GM23338 (cell line): ENCODE measurements at places on chromosomes 11 and 22. TPM values are rescaled to one million over a fixed set of nuclear protein-coding genes. Genes with fewer than 3 reads are reported as not detected.

The SERGEF gene
- 27.9 and 33.6 TPM in 2 replicates for polyA plus RNA-seq

The B3GAT1 gene
- polyA plus RNA-seq, result 4.3 and 4.8 TPM in 2 replicates

The RBM4 gene
- 122 and 146 TPM in 2 replicates for polyA plus RNA-seq

The APOBEC3A gene
- polyA plus RNA-seq, result 0.21 TPM in 1 of 2 replicates, not detected in the other

The IL18 gene
- polyA plus RNA-seq, result 1.7 and 1.8 TPM in 2 replicates

The AGBL2 gene
- polyA plus RNA-seq, result 2.1 and 5.1 TPM in 2 replicates

- no peak for DNase-seq
These were observed 62.6 kb upstream of the OLFML1 start for GRCh38 chr11:7422544-7423331.

DNA sequence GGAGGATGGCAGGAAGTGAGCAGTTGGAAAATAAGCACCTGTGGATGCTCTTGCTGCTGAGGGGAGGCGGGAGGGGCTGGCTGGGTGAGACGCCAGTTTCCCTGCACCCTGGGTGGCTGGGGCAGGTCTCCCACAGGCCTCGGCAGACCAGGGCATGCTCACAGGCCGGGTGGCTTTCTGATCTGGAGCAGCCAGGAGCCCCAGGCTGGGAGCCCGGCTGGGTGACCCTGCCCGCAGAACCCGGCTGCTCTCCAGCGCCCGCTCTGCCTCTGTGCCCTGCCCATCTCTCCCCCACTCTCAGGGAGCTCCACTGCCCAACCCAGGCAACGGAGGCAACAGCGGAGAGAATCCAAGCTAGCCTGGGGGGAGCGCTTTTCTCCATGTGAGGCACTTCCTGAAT is 24.6 kb downstream of the DCPS start:
- no peak for DNase-seq

DNA sequence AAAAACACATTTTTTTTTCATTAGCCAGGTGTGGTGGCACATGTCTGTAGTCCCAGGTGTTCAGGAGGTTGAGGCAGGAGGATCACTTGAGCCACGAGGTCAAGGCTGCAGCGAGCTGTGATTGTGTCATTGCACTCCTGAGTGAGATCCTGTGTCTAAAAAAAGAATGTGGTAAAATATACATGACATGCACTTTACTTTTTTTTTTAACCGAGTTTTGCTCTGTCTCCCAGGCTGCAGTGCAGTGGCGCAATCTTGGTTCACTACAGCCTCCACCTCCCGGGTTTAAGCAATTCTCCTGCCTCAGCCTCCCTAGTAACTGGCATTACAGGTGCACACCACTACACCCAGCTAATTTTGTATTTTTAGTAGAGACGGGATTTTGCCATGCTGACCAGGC is 22.5 kb upstream of the CLDN5 start:
- no peak for DNase-seq

DNA sequence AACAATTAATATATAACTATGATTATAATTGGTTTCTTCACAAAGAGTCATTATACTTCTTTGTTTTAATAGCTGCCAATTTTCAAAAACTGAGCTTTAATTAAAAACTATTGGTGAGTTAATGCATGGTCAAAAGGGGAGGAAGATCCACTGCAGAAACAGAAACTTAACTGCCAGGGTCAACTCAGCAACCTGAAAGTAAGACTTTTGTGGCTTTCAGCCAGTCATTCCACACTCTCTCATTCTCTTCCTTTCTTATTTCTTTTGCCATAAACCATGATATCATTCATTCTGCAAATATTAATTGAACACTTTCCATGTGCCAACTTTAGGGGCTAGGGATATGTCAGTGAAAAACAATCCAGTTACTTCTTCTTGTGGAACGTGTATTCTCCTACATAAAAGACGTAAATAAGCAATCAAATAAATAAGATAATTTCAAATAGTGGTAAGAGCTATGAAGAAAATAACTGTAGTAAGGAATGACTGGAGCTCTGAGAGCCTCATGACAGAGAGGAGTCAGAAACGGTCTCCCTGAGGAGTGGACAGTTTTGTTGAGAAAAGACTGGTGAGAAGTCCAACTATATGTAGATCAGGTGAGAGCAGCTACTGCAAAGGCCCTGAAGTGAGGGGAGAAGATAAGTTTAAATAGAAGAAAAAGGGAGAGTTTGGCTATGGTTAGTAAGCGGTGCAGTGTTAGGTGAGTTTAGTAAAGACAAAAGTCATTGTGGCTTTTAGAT is 130.5 kb downstream of the GRIA4 start:
- no peak for DNase-seq

DNA sequence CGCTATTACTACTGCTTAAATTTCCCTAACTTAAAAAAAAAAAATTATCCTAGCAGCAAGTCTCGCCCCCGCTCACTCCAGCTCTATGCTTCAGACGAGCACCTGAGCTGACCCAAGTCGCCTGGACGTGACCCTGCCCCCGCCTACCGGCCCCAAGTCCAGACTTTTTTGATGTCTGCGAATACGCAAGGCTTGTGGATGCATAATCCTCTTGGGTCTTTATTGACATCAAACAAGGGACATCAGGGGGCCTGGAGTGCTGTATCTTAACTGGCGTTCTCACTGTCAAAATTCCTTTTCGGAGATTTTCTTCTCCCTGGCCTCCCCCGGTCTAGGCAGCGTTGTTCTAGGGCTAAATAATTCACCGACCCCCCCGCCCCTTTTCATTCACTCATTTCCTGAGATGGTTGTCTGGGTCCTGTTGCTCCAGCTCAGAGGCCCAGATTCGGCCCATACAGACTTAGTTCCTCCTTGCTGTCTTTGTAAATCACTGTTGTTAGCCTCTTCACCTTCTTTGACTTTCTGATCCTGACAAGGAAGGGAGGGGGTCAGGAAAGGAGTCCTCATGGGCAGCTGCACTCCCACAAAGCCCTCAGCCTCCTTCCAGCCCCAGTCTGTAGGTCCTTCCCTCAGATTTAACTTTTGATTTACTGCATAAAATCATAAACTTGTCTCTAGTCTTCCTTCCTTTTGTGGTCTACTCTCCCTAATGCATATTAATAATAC is 601 bp upstream of the LRP4 start:
- peak; percentile 63 for DNase-seq

DNA sequence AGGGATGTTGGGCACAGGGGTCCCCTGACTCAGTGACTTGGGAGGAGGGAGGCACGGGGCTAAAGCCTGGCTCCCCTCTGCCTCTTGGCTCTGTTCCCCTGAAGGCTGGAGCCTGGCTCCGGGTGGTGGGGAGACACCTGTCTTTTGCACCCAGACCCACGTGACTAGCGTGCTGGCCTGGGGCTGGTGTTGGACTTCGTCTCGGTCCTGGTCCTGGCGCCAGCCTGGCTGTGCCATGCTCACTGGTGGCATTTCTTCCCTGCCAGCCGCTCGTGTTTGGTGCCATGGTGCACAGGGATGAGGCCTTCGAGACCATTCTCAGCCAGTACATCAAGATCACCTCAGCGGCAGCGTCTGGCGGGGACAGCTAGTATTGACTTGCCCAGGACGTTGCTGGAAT is 56.7 kb downstream of the GRAMD4 start:
- no peak for DNase-seq

- no peak for DNase-seq
These were observed 47.3 kb downstream of the NRXN2 start for GRCh38 chr11:64675450-64676260.

DNA sequence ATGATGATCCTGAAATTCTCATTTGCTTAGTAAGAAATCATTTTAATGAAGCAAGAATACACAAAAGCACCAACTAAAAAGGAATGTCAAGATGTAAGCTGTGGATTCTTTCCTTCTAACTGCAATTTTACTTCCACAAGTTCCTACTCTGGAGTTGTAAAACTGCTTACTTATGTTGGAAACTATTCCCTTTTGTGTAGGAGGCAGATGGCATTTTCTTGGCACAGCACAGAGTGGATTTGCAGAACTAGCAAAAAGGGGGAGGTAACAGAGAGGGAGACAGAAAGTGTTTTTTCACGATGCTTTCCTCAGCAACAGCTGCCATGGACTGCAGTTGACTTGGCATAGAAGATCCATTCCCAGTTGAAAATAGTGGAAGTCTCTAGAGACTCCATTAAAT is 1112.0 kb upstream of the RAG2 start:
- DNase-seq, result no peak

GRCh38 chr11:94400457-94400838 is 771 bp downstream of the GPR83 start:
- DNase-seq, result no peak

DNA sequence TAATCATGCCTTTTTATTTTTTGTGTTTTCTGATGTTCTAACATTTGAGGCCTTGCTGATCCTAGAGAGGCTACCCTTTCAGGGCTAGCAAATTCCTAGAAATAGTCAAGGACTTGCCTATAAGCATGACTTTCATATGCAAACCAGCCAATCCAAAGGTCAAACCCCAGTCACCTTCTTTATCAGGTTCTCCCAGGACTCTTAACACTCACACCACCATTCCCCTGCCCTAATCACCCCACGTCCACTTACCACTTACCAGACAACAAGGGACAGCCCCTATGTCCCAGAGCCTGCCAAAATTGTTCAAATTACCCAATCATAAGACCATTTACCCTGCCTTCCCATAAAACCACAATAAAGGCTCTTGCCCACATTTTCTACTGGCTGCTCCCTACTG is 1339.8 kb downstream of the LRRC4C start:
- no peak for DNase-seq

DNA sequence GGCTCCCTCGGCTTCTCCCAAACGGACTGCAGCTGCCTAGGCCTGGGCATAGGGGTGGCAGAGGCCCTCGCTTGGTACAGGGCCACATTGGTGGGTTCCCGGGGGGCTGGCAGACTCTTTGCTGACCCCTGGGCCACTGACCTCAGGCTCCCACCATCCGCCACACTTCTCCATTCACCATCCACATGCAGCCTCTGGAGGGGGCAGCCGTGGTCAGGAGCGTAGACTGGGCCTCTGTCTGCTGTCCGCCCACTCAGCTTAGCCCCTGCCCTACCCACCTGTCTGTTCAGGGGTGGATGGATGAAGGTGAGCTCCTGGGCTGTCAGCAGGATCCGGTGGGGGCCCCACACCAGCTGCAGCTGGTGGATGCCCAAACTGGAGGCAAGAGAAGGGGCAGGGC is 45.7 kb upstream of the LRRC32 start:
- no peak for DNase-seq

DNA sequence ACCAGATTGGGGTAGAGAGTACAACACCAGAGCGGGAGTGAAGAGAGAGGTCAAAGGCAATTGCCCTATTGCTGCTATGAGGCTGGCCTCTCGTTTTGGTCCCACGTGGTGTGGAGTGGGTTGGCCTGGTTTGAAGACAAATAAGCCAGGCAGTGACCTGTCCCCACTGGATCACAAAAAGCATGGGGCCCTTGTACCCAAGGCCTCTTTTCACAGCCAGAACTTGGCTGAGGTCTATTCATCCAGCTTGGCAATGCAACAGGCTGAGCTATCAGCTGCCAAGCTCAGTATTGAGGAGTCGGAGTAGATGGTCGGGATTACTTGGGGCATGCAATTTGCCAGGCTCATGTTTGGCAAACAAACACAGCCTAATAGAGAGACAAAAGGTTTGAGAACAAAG is 19.2 kb upstream of the GALNT18 start:
- DNase-seq, result no peak

DNA sequence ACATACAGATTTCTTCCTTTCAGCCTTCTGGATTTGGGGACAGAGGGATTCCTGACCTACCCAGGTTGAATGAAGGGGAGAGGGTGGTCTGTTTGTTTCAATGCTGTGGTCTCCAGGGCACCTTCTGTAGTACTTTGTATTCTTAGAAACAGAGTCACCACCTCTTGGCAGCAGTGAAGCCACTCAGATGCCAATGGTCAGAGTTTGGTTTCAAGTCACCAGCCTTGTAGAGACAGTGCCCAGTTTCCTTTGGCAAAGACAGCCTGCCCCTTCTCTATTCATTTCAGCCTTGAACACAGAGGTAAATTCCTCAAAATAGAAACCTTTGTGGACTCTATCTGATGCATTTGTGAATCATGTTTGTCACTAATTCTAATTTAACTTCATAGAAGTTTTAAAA is 111.7 kb upstream of the RASSF10 start:
- DNase-seq, result no peak

- no peak for DNase-seq
These were observed 16.9 kb upstream of the ANKK1 start for GRCh38 chr11:113370634-113371033.

DNA sequence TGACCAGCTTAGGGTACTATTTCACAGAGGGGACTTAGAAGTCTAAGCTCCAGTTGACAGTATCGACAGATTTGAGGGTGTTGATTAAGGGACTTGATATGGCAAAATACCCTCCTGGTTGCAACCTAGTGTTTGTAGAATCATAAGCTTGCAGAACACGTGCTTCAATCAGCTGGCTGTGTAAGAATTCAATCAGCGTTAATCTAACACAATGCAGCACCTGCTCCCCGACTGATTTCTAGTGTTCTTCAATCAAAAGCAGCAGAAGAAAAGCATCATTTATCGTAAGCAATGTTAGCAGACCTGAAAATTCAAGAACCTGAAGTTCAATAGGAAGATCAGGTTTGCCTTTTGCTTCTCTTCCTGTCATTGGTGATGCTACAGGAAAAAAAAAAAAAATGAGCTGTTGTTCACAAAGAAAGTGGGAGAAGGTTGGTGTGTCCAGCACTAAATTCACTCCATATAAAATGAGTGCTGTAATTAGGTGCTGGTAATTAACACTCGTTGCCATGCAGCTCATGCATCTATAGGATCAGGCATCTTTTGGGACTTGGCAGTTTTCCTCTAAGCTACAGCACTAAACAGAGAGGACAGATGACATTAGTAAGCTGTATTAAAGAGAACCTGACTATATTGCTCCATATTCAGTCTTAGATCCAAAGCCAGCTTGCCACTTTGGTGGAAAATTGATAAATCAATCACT is 840.3 kb downstream of the OPCML start:
- DNase-seq, result no peak

DNA sequence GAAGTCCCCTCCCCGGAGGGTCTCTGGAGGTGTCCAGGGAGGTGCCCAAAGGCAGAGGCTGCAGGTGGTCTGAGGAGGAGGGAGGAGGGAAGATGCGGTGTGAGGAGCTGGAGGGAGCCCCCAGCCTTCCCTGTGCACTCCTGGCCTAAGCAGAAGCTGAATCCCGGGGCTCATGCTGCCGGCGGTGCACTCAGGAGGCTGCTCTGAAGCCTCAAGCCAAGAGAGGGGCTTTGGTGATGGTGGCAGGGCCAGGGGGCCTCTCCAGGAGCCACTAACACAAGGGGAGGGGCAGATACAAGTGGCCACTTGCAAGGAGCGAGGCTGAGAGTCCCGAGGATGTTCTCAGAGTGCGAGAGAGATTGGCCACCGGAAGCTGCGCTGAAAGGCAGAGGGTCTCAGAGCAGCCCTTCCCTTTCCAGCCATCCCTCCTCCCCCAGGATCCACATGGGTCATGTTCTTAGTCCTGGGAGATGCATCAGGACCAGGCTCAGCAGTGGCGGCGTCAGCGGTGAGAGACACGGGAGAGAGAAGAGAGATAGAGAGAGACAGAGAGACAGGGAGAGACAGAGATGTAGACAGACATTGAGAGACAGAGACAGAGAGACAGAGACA is 774 bp upstream of the MRGPRG start:
- no peak for DNase-seq

GRCh38 chr11:127993788-127994187 is 593.6 kb downstream of the ETS1 start:
- DNase-seq, result peak; percentile 56

DNA sequence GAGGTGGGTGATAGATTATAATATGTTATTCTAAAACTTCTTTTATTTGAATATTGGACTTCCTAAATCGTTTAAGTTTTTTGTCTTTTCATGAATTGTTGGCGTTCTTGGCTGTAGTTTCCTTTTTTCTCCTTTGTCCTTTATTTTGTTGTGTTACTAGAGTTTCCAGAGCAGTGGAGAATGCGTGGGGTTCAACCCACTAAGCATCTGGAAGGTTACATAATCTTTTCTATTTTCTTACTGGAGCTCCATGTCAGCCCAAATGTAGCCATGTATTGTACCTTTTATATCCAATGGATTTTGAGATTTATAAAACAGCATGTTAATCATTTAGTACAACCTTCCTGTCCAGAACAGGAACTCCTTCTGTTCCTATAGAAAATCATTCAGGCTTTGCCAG is 63.2 kb downstream of the PPP6R3 start:
- DNase-seq, result no peak
